ENCODE measurements at places on chromosomes 6 and 20. TPM values are rescaled to one million over a fixed set of nuclear protein-coding genes. Genes with fewer than 3 reads are reported as not detected.

GRCh38 chr6:122622479-122622878 lies 12.3 kb downstream of the PKIB start:
- DNase-seq: no peak

DNA sequence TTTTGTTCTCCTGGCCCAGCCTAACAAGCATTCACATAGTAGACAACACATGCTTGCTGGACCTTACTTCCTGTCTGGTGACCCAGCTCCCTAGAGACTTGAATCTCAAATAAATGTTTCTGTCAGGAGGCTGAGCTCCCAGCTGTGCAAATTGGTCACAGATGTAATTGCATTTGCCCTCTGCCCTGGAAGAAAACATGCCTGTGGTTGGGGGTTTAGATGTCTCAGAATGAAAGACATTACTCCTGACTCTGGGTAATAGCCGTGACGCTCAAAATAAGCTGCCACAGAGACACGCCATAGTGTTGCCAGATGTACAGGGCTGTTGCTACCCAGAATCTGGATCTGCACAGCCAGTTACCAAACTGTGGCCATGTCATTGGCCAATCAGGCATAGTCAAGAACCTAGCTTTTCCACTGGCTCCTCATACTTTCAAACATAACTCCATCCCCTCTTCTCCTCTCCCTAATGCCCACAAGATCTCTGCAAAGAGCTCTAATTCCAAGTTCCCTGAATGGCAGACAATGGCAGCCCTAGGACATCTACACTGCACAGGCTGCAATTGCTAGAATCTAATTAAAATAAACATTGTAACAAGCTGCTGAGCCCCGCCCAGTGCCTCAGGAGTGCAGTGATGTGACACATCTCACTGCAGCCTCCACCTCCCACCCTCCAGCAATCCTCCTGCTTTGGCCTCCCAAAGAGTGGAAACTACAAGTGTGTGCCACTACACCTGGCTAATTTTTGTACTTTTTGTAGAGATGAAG lies 32.8 kb upstream of the GMPR start:
- no peak for DNase-seq

DNA sequence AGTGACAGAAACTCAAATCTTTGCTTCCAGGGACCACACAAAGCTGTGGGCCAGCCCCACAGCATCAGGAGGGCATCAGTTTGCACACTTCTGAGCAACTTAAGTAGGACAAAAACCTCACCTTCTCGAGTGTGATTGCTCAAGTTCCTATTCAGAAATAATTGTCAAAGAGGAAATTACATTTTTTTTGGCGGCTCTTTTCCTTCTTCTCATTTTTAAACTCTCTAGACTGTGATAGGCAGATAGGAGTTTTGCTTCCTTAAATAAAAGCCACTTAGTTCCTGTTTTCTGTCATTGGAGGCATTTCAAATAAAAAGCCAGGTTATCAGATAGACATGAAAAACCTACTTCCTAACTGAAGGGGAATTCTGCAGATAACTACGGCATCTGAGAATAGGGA lies 11.2 kb upstream of the TAGAP start:
- no peak for DNase-seq

DNA sequence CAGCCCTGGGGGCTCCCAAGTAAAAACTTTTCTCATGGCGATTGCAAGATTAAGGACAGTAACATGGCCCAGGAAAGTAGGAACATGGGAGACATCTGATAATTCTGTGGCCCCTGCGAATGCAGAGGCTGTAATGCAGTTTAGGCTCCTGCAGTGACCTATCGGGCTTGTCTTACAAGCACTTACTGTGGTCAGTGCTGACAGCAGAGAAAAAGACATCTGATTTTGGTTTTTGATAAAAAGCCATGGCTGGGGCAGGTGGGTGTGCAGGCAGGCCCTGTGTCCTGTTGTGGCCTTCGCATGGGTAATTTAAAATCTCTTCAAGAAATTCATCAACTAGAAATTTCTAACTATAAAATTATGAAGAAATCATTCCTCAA lies 19.3 kb upstream of the CCN6 start:
- DNase-seq: no peak

DNA sequence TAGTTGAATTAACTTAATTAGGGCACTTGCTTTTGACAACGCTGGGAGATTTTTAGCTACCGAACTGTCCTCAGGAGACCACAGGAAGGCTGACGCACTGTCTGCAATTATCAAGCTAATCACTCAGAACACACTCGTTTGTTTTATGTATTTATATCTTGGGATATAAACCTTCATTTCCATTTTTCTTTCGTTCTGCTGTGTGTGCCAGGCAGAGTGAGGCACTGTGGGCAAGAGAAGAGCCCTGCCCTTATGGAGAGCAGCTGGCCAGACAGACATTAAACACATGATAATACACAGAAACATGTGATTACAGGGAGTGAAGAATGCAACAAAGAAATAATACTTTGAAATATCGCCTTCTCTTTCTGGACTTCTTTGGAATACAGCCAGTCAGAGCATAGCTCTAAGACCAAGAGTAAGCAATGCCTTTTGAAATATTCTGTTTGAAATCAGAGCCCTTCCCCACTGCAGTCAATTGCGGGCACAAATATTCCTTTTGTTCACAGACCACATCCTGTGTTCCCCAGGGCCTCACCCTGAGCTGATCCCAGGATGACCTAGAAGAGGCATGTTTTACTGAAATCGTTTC lies 96.8 kb downstream of the ANKRD60 start:
- DNase-seq: no peak

DNA sequence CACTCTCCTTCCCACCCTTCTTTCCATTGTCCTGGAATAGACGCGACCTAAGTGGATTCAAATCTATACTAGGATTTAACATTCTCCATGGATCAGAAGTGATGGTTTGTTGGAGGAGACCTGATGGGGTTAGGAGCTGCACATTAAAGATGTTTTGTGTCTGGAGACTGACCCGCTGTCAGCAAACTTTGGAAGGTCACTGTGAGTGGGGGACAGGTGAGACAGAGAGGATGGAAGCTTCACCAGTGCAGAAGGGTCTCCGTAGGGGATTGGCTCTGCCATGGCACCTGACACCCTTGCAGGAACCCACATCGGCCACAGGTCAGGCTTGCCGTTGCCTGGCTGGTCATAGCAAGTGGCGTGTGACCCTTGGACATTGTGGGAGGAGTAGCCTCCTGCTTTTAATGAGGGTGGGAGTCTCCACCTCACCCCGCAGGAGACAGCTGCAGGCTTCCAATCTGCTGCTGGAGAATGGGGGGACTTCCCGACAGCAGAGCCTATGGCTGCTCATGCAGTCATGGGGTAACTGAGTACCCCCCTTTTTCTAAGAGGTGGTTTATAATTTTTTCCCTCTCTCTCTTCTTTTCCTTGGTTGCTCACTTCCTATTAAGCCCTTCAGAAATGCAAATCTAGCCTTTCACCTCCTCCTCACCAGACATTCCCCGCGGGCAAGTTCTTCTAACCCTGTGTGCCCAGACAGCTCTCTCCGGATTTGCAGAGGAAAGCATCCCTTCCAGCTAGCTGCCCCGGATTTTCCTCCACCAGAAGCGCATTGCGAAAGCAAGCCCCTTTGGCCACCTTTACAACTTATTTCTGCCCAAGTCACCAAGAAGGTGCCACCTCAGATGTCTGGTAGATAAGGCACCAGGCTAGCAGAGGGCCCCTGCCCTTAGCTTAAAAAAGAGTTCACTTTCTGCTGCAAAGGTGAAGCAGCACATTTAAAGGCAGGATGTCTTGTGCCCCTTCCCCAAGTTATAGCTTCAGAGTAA lies 53.5 kb downstream of the DACT2 start:
- no peak for DNase-seq

- DNase-seq: no peak
These were observed at the start of gene TRIM31 for GRCh38 chr6:30113003-30113759. Gene TRIM31 (minus strand): TSS chr6:30113090. CDS start chr6:30112805, 285 bp downstream.

- no peak for DNase-seq
These were observed 176.1 kb upstream of the HDDC2 start for GRCh38 chr6:125477844-125478243.

DNA sequence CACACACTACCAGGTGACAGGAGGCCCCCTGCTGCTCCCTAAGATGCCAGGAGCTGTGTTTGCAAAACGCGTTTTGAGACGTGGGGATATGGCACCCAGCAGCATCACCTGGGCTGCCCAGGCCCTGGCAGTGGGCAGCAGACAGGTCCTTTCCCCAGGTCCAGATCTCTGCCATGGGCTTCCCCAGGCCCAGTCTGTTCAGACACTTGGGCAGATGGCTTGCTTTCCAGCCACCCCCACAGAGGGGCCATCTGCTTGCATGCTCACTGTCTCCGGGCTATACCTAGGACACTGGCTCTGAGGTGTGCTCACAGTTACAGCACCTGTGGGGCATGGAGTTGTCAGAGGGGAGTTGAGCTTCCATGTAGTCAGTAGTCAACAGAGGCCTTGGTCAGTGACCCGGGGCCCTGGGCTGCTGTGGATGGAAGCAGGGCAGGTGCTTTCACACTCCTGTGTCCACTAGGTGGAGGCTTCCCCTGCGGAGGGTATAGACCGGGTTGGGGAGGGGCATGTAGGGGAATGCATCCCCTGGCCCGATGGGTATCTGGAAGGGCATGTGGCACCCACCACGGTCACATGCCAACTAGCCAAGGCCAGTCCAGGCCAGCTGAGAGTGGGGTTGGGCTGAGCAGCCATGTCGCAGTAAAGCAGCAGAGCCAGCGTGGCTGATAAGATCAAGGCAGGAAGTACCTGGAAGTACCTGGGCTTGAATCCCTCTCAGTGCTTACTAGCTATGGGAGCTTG lies 185.4 kb upstream of the SLC24A3 start:
- no peak for DNase-seq

Gene BTNL2
- not detected for total RNA-seq

Gene RBPJL
- total RNA-seq: not detected

Gene GPR63
- 1.8 TPM for total RNA-seq

Gene SPATS1
- not detected for total RNA-seq

Gene SLC22A16
- not detected for total RNA-seq

Gene NNAT
- total RNA-seq: 3.4 TPM

Measured in left colon (tissue), 2 donors.